ENCODE measurements at places on chromosomes 5 and 9. TPM values are rescaled to one million over a fixed set of nuclear protein-coding genes. Genes with fewer than 3 reads are reported as not detected.
A peak's percentile ranks its signal among the peaks of the same experiment; 100 is the strongest.

Gene CATSPER3
- total RNA-seq, result 1.4 TPM

Gene PCDHA9
- total RNA-seq, result 0.59 TPM

Gene REEP2
- total RNA-seq, result 2.5 TPM

Gene STPG3
- total RNA-seq, result not detected

Gene ANKRD18A
- total RNA-seq, result 27.3 TPM

Gene DBH
- not detected for total RNA-seq

Gene MYOT
- total RNA-seq, result not detected

Gene COL5A1
- total RNA-seq, result not detected

Gene TPPP
- 0.38 TPM for total RNA-seq

Gene PAEP
- total RNA-seq, result not detected

Gene PSAT1
- total RNA-seq, result 69.5 TPM

Gene RAD50
- total RNA-seq, result 35.9 TPM

Gene TRIM7
- total RNA-seq, result 1.8 TPM

Gene EQTN
- total RNA-seq, result not detected

Gene IL4
- not detected for total RNA-seq

DNA sequence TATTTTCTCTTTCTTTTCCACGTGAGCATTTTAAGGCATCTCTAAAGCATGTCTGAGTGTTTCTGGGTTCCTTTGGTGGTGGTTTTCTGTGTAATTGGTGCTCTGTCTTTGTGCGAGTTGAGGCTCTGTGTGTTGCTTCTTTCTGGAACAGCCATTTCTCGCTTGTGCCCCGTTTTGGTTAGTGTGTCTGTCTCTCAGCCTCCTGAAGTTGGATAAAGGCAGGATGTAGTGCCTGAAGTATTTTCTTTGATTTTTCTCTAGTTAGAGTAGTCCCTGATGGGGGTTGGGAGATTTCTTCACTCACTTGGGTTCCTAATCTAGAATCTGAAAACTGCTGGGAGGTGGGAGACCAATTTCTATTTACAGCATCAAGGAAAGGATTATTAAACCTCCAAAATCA, 129.7 kb upstream of the TMEM161B start:
- H3K27ac ChIP-seq, result no peak overlapping the region
- H3K4me3 ChIP-seq, result no peak overlapping the region
- H3K27me3 ChIP-seq, result no peaks in the 10 kb centered on the region
- H3K36me3 ChIP-seq, result no peaks in the 10 kb centered on the region

- no peak overlapping the region for H3K27ac ChIP-seq
- H3K36me3 ChIP-seq, result no peaks in the 10 kb centered on the region
- H3K4me1 ChIP-seq, result no peaks in the 10 kb centered on the region
- H3K27me3 ChIP-seq, result no peaks in the 10 kb centered on the region
- no peak for DNase-seq
These were observed 14.7 kb upstream of the PWWP2A start for GRCh38 chr5:160133918-160134304.

- H3K4me1 ChIP-seq, result peaks cover 24% of the 10 kb centered on the region
- DNase-seq, result no peak
- no peaks in the 10 kb centered on the region for H3K36me3 ChIP-seq
- H3K27ac ChIP-seq, result no peak overlapping the region
These were observed 12.9 kb upstream of the MOB3B start for GRCh38 chr9:27542508-27542907.

DNA sequence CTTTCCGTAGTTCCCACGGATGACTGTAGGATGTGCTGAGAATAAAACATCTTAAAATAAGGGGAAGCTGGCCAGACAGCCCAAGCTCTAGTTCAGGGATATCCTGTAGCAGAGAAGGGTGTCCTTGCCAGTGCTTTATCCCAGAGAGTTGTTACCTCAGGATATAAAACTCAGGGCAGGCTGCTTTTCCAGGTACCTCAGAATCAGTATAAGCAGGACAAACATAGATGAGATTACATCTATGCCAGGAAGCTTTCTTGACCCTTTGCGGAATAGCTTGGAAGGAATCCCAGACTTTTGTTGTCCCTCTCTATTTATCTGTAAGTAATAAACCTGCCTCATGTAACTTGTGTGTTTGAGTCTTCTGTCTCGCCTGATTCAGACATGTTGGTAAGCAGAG, 565.7 kb downstream of the PRDM9 start:
- H3K4me3 ChIP-seq, result no peak overlapping the region
- no peak for DNase-seq
- no peaks in the 10 kb centered on the region for H3K4me1 ChIP-seq
- H3K36me3 ChIP-seq, result no peaks in the 10 kb centered on the region
- no peak overlapping the region for H3K27ac ChIP-seq

GRCh38 chr9:113476511-113476916, 13.0 kb downstream of the RGS3 start:
- no peak overlapping the region for H3K4me3 ChIP-seq
- no peak overlapping the region for H3K27ac ChIP-seq
- no peaks in the 10 kb centered on the region for H3K36me3 ChIP-seq
- no peak for DNase-seq
- H3K4me1 ChIP-seq, result peaks cover 20% of the 10 kb centered on the region
- no peaks in the 10 kb centered on the region for H3K27me3 ChIP-seq

DNA sequence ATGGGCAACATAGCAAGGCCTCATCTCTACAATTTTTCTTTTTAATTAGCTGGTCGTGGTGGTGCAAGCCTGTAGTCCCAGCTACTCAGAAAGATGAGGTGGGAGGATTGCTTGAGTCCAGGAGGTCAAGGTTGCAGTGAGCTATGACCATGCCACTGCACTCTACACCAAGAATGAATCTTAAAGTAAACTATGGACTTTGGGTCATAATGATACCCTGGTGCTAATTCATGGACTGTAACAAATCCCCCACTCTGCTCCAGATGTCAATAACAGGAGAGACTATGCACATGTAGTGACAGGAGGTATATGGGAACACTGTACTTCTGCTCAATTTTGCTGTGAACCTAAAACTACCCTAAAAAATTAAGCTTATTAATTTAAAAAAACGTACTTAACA, 155.4 kb downstream of the CEMIP2 start:
- no peak for DNase-seq
- no peak overlapping the region for H3K27ac ChIP-seq
- no peaks in the 10 kb centered on the region for H3K36me3 ChIP-seq
- H3K4me3 ChIP-seq, result no peak overlapping the region

DNA sequence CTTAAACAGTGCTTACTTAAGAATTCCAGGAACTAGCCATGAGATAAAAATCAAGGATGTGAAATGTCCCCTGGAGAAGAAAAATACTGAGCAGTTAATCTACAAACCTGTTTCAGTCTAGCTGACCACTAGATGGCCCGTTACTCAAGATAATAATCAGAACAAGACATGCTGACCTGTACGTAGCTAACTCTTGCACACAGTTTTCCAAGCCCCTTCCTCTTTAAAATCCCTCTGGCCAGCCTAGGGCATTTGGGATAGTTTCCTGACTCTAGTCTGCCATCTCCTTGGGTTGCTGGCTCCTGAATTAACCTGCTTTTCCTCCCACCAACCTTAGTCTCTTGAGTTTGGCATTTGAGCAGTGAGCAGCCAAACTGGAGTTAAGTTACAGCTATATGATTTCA, 59.2 kb upstream of the TRAF1 start:
- H3K27me3 ChIP-seq, result no peaks in the 10 kb centered on the region
- peak; percentile 16 for DNase-seq
- no peak overlapping the region for H3K27ac ChIP-seq

GRCh38 chr5:136260656-136261055, 67.7 kb upstream of the SMIM32 start:
- no peak overlapping the region for H3K27ac ChIP-seq
- H3K36me3 ChIP-seq, result no peaks in the 10 kb centered on the region
- no peak overlapping the region for H3K4me3 ChIP-seq
- H3K27me3 ChIP-seq, result peaks cover 15% of the 10 kb centered on the region

DNA sequence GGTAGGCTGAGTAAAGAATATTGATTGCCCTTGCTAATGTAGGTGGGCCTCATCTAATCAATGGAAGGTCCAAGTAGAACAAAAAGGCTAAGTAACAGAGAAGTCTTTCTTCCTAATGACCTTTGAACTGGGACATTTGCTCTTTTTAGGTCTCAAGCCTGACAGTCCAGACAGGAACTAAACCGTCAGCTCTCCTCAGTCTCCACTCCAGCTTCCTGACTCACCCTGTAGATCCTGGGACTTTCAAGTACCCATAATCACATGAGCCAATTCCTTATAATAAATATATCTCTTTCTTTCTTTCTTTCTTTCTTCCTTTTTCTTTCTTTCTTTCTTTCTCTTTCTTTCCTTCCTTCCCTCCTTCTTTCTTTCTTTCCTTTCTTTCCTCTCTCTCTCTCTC, 479.5 kb upstream of the PAPPA start:
- H3K36me3 ChIP-seq, result peaks cover 8% of the 10 kb centered on the region
- peaks cover 29% of the 10 kb centered on the region for H3K4me1 ChIP-seq
- no peak overlapping the region for H3K4me3 ChIP-seq
- H3K27me3 ChIP-seq, result no peaks in the 10 kb centered on the region
- peak overlapping the region; percentile 99 for H3K27ac ChIP-seq
